ENCODE measurements at places on chromosomes 11 and 22.
A peak's percentile ranks its signal among the peaks of the same experiment; 100 is the strongest.

DNA sequence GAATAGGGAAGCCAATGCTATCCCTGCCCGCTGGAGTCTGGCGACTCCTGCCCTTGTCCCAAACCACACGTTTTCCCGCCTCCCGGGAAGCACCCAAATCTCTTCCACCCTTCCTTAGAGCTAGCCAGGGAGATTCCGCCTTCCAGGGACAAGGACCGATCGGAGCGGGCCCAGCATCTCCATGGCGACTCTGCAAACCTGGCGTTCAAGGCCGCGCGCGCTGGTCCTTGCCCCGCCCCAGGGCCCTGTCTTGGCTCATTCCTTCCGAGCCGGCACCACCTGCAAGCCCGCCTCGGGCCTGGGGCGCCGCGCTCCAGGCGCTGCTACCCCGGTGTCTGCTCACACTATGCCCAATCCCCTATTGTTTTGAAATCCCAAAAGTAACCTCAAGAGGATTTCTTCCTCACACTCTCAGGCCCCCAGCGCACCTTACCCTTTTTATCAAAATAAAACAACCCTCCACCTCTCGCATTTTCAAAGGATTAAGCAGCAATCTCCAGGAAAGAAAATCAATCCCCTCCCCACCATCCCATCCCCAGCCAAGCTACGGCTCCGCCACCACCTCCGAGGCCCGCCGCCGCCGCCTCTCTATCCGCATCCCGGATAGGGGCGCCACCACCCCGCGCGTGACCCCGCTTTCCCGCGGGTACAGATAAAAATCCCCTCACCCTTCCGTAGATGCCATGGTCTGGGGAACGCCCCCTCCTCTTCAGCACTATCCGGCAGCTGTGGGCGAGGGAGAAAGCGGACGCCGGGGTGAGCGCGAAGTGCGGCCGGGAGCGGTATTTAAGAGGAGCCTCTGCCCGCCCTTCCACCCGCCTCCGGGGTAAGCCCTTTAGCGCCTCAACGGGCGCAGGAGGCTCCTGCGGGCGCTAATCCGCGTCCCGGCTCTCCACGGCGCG, 825 bp downstream of the SLC1A2 start:
- DNase-seq = peak; percentile 16

GRCh38 chr11:70825893-70826540, 426.4 kb downstream of the SHANK2 start:
- no peak for DNase-seq

DNA sequence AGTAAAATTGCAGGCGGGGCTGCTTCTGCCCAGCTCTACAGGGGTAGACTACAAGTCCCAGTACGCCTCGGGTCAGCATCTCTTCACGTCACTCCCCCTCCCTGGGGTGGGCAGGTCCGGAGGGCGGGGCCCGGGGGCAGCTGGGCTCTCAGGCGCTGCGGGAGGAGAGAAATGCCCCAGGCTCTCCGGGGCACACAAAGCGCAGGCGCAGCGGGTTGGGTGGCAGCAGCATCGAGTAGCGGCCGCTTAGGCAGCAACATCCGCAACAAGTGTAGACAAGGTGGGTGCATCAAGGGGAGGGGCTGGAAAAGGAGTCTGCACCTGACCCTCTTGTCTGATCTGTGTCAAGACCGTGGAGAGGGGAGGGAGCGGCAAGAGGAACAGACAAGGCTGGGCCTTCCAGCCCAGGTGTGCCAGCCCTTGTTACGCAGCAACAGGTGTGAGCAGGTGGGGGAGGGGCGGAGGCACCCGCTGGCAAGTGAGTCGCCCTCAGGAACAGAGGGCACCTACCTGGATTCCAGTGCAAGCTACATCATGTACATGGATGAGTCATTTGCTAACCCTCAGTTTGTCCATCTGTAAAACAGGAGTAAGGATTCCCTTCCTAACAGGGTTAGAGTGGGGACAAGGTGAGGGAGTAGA, 1.2 kb downstream of the PLEKHB1 start:
- DNase-seq = peak; percentile 95

GRCh38 chr11:975827-976226, 50.2 kb downstream of the AP2A2 start:
- no peak for DNase-seq

- no peak for DNase-seq
These were observed 311.0 kb downstream of the BUD13 start for GRCh38 chr11:116461789-116462188.

DNA sequence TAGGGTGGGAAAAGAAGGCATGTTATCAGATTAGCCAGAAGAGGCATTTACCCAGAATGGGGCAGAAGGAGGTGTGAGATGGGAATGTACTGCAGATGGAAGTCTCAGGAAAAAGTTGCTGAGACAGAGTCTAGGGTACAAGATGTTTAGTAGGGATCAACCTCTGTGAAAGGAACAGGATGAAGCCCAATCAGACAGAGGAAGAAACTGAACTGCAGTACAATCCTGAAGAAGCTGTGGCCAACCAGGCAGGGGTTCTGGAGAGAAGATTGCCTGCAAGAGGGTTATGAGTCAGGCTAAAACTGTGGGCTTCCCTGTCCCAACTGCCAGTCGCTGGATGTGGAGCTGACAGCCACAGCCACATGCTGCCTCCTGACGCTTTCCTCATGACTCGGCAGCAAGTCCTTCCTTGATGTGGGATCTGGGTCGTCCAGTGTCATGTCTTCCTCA, 64.0 kb downstream of the CWC15 start:
- no peak for DNase-seq

DNA sequence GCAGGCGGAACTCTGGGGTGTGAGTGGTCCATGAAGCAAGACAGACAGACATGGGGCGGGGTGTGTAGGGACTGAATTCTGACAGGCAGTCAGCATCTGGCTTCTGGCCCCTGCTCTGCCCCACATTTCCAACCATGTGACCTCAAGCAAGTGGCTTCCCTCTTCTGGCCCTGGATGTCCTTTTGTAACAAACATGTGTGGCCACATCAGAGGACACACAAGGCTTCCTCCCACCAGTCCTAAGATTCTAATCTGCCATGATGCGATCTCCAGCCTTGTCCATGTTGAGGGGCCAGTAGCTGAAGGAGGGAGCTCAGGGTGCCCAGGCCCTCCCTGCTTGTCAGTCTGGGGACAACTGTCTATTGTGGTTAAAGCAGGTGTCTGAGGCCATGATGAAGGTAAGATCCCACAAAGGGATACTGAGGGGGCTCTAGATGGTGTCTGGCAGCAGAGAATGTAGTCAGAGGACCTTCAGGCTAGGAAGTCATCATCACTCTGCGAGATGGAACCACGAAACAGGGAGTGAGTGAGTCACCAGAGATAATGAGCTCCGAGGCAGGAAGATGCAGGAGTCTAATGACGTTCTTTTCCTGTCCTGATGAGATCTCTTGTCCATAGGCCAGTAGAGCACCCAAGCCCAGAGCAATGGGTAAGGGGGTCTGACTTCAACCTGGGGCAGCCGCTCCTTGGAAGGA, 27.4 kb downstream of the DRD2 start:
- no peak for DNase-seq

- DNase-seq = no peak
These were observed 20.9 kb downstream of the ACAT1 start for GRCh38 chr11:108142304-108142703.

DNA sequence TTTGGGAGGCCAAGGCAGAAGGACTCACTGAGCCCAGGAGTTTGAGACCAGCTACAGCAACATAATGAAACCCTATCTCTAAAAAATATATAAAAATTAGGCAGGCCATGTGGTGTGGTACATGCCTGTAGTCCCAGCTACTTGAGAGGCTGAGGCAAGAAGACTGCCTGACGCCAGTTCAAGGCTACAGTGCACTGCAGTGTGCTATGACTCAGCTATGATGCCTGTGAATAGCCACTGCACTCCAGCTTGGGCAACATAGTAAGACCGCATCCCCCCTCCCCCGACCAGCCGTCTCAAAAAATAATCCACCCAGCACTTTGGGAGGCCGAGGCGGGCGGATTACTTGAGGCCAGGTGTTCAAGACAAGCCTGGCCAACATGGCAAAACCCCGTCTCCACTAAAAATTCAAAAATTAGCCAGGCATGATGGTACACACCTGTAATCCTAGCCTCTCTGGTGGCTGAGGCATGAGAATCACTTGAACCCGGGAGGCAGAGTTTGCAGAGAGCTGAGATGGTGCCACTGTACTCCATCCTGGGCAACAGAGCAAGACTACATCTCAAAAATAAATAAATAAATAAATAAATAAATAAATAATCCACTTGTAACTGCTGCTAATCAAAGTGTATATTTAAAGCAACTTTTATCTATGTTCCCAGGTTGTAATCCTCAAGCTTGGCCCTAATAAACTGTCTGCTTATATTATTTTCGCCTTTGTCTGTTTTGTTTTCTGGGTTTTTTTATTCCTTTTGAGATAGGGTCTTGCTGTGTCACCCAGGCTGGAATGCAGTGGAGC, 7.8 kb downstream of the HPS5 start:
- no peak for DNase-seq

DNA sequence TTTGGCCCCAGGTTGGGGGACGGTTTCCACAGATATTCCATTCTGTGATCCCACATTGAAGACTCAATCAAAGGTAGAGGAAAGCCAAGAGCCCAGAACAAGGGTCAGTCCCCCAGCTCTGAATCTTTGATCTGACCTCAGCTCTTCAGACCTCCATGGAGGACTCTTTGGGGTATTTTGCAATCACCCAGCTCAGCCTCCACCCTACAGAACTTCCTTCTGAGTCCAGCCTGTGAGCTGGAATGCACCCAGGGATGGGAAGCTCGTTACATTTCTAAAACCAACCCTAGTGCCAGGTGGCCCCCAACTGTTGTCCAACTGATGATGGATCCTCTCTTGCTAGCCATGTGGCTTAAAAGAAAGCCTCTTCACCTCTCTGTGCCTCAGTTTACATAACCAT, 335.3 kb downstream of the MN1 start:
- DNase-seq = no peak

DNA sequence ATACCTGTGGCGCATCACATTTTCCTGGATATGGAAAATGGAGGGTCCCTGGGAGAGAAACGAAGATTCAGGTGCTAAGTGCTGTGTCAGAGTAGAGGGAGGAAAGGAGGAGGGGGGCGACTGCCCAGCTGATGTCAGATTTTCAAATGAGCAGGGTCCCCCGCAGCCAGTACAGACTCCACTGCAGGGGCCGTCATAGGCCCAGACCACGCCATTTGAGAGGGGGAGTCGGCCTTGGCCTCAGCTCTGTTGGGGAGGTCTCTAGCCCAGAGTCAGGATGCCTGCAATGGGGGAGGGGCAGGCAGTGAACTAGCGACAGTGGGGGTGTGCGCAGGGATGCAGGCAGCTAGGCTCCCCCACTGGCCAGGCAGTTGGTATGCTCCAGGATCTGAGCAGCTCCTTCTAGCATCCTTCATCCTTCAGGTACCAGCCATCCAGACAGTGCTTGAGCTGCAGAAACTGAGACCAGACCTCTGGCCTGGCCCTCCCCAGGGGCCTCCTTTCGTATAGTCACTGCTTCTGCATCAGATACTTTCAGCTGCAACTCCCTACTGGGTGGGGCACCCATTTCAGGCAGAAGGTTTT, at the start of the genes BSCL2 and GNG3:
Gene BSCL2, minus strand, starts transcription at position 148 of the 585 bp plus-strand sequence. CDS start 229 bp downstream, outside the sequence.
Gene GNG3, plus strand, starts transcription at position 400 of the 585 bp plus-strand sequence. CDS start 620 bp downstream, outside the sequence.
- DNase-seq = peak; percentile 54

GRCh38 chr11:84685976-84686375, 941.2 kb downstream of the DLG2 start:
- no peak for DNase-seq

DNA sequence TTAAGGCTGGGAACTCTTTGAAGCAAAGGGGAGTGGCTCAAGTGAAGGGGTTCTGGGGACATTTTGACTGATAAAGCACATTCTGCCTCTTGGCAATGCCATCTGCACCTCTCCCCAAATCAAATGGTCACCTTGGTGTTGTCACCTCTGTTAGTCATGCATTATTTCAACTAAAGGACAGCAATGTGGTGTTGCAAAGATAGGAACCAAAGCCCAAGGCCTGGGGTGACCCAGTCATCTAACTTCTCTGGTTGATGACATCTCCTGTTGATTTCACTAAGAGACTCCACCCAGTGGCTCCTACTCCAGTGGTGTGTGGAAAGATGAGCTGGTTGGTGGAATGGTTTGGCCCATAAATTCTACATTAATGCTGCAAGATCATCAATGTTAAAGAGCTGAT, 7.8 kb upstream of the MS4A1 start:
- no peak for DNase-seq

- DNase-seq = no peak
These were observed 51.1 kb downstream of the COMMD9 start for GRCh38 chr11:36238036-36238631.

- no peak for DNase-seq
These were observed 7.4 kb downstream of the EHD1 start for GRCh38 chr11:64870893-64871466.

GRCh38 chr22:37337204-37337943, 55.1 kb downstream of the CYTH4 start:
- DNase-seq = no peak

GRCh38 chr22:35781898-35782297, 64.2 kb downstream of the APOL5 start:
- DNase-seq = no peak

- no peak for DNase-seq
These were observed 91.9 kb downstream of the WT1 start for GRCh38 chr11:32343325-32344008.

GRCh38 chr22:25348391-25348790, 129.0 kb downstream of the CRYBB2 start:
- no peak for DNase-seq

- DNase-seq = no peak
These were observed 48.0 kb downstream of the TIMP3 start for GRCh38 chr22:32849501-32849900.

- DNase-seq = no peak
These were observed 852.7 kb downstream of the LUZP2 start for GRCh38 chr11:25349537-25349936.

GRCh38 chr22:37990301-37990700, 5.9 kb upstream of the SOX10 start:
- DNase-seq = no peak

DNA sequence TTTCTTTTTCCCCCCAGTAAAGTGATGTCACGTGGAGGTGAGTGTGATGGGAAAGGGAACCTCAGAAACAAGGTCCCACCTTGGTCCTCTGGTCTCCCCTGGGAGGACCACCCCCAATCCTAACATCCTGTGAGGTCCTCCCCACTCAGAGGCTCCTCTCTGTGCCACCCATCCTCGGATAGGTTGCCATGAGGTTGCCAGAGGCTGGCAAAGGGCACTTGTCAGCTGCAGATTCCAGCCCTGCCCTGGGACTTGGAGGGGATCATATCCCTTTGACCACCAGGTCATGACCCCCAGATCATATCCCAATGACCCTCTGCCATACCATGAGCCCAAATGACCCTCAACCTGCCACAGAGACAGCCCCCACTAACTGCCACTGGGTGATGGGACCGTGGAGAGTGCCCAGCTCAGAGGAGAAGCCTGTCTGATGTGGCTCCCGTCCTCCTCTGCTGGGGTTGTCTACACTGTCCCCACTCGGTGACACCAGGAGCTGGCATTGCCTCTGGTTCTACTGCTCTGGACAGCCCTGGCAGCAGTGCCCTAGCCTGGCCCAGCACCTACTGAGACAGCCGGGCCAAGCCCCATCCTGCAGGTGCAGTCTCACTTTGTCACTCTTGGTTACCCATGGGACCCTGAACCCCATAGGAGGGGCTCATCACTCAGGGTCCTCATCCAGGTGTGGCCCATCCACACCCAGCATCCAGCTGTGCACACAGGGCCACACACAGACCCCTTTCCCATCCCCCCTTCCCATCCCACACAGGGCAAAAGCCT, 90.2 kb upstream of the KCNQ1OT1 start:
- no peak for DNase-seq

GRCh38 chr22:42969348-42969975, 45.5 kb downstream of the PACSIN2 start:
- no peak for DNase-seq

GRCh38 chr22:31278626-31279326, 13.5 kb downstream of the PIK3IP1 start:
- DNase-seq = no peak

- no peak for DNase-seq
These were observed 38.6 kb upstream of the RPS13 start for GRCh38 chr11:17116117-17116516.

GRCh38 chr11:64996710-64997380, at the start of gene BATF2:
Gene BATF2, minus strand, starts transcription at chr11:64996971. Its CDS starts 57 bp downstream, at chr11:64996914.
- peak; percentile 21 for DNase-seq

All from hypothalamus (tissue), 51 donors.